ENCODE measurements at places on chromosomes 3 and 15.

GRCh38 chr3:181417748-181418147, 294.0 kb upstream of the SOX2 start:
- no peak for DNase-seq

- no peak for DNase-seq
Measured at GRCh38 chr15:65595960-65596359, 15.0 kb downstream of the INTS14 start.

DNA sequence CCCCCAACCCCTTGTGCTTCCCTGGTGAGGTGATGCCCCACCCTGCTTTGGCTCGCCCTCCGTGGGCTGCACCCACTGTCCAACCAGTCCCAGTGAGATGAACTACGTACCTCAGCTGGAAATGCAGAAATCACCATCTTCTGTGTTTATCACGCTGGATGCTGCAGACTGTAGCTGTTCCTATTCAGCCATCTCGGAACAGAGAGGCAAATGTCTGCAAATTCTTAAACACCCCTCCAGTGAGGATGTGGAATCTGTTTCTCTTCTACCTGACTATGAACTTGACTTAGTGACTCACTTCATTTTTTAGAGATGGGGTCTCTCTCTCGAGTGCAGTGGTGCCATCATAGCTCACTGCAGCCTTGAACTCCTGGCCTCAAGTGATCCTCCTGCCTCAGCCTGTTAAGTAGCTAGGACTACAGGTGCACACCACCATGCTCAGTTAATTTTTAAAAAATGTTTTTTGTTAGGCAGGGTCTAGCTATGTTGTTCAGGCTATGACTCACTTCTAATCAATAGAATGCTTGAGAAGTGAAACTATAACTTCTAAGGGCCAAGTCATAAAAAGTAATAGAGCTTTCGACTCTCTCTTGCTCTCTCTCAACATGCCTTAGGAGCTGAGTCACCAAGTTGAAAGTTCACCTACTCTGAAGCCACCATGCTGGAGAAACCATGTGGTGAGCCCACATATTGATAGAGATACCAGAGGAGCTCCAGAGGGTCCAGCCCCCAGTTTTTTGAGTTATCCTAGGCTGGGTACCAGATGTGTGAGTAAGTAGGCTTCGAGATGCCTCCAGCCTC, 11.5 kb upstream of the PARP14 start:
- DNase-seq, result no peak

DNA sequence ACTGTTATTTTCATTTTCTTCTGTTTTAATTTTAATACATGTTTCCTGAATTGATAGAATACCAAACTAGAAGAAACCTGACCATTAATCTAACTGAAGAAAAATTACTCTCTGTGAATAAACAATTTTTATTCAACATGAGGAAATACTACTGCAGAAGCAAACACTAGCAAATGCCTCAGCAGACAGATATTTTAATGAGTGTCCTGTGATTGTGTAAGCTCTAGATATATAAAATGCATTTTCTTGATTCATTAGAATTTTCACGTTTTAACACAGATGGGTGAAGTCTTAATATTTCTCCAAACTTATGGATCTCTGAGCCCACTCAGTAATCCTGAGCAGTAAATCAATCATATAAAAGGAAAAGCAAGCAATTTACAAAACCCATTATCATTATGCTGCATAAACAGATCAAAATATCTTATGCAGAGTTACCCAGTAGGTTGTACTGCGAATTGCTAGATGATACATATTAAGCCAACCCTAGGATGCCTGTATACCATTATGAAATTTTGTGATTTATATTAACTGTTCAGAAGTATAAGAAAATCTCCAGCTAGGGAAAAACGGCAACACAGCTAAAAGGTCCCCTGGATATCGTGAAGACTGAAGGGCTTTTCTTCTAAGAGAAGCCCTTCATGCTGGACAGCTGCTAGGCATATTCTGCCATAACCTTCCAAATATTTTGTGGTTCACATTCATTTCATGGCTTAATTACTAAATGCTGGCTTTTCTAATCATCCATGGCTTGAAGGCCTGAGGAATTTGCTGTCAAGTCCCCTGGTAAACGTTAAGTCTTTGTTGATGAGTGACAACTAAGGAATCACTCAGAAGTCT, 157.7 kb upstream of the TGFBR2 start:
- no peak for DNase-seq

DNA sequence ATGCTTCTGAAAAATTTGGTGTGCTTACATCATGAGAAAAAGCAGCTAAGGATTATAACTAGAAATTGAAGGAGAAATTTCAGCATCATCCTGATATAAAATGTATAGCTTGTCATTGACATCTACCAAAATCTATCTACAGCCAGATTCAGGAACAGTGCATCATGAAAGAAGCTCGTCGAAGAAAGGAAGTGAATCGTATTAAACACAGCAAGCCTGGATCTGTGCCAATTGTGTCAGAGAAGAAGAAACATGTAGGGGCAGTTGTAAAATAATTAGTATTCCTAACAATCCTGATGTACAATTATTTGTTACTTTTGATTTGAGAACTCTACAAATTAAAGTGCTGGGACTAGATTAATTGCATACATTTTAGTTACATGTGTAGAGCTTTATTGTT, 37.2 kb downstream of the AP4E1 start:
- no peak for DNase-seq

GRCh38 chr15:61227269-61227949, 1.7 kb downstream of the RORA start:
- DNase-seq, result no peak

GRCh38 chr3:16496008-16496407, 17.5 kb downstream of the RFTN1 start:
- no peak for DNase-seq

DNA sequence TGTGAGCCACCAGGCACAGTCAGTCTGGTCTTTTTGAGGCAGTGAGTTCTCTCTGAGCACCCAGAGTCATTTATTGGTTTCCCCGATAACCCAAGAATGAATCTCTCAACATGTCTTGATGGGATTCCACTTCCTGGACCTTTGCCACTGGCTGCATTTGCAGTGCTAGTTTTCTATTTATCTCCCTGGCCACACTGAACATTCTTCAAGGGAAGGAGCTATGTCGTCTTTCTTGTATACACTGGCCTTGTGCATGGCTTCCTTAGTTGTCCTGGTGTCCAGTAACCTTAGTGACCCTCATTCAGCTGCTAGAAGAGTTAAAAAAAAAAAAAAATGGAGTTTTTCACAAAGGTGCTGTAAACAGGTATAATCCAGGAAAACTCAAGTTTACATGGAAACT, 64.9 kb upstream of the CMTM7 start:
- no peak for DNase-seq

DNA sequence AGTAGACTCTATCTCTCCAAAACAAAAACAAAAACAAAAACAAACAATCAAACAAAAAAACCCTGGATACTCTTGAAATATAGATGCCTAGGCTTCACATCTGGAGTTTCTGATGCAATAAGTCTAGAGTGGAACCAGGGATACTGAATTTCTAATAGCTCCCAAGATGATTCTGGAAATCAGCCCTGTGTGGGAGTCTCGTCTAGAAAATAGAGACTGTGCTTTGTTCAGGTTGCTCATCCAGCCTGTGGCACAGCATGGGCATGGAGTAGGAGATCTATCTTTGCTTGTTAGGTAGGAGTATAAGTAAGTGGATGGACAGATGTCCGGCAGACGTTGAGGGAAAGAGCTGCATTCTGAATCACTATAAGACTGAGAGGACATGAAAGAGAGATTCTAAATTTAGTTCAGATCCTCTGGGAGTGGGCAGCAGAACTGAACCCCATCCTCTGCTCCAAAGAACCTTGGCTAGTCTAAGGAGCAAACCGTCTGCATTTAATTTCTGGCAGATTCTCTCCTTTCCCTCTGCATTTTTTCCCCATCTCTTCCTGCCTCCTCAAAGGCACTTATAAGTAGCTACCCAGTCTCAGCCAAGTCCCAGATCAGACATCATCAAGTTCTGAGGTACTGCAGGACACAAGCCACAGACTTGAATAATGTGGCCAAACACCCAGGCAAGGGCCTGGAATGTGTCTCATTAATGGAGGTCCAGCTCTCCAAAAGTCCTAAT, 92.6 kb upstream of the STRIT1 start:
- no peak for DNase-seq

GRCh38 chr3:69684309-69684961, 54.8 kb upstream of the MITF start:
- no peak for DNase-seq

GRCh38 chr3:74535281-74535680, 79.2 kb downstream of the CNTN3 start:
- no peak for DNase-seq

- no peak for DNase-seq
Measured at GRCh38 chr3:9837701-9838582, 5.9 kb downstream of the RPUSD3 start.

DNA sequence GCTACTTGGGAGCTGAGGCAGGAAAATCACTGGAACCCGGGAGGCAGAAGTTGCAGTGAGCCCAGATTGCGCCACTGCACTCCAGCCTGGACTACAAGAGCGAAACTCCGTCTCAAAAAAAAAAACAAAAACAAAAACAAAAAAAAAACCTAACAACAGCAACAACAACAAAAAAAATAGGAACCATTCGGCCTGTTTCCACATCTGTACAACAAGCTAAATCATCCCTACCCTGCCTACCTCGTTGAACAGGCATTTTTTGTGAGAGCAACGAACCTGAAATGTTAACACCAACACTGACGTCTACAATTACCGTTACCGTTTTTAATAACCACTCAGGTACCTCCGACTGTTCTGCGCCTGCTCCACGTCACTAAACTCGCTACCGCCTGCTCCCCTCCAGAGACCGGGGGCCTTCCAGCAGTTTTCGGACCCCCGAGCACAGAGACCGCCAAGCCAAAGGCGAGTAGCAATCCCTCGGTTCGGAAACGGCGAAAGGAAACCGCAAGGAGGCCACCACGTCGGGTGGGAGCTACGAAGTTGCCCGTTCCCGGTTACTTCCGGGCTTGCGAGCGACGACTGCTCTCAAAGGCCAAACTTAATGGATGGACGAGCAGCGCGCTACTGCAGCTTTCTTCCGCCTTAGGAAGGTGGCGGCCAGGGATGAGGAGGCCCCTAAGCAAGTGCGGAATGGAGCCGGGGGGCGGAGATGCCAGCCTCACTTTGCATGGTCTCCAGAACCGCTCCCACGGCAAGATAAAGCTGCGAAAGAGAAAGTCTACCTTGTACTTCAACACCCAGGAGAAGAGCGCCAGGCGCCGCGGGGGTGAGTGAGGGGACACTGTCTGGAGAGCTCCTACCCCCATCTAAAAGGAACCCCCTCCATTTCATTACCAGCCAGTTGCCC, at the start of the genes PIGB and PIGBOS1:
Gene PIGB (plus strand): TSS at position 635 of the 907 bp plus-strand sequence. CDS start 29 bp downstream, at position 664.
Gene PIGBOS1 (minus strand): TSS at position 536 of the 907 bp plus-strand sequence. CDS start 1,331 bp downstream, outside the sequence.
- DNase-seq, result peak; percentile 59

DNA sequence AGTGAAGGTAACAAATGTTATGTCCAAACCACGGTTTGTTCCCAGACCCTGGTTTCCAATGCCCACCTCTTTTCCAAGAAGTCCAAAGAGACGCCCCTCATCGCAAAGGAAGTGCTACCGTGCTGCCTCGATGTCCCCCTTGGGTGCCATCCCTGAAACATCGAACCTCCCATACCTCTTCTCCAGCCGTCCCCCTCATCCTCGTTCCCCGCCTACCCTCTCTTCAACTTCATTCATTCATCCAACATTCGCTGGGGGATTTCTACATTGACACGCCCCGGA, 467 bp downstream of the TIPIN start:
- DNase-seq, result no peak

DNA sequence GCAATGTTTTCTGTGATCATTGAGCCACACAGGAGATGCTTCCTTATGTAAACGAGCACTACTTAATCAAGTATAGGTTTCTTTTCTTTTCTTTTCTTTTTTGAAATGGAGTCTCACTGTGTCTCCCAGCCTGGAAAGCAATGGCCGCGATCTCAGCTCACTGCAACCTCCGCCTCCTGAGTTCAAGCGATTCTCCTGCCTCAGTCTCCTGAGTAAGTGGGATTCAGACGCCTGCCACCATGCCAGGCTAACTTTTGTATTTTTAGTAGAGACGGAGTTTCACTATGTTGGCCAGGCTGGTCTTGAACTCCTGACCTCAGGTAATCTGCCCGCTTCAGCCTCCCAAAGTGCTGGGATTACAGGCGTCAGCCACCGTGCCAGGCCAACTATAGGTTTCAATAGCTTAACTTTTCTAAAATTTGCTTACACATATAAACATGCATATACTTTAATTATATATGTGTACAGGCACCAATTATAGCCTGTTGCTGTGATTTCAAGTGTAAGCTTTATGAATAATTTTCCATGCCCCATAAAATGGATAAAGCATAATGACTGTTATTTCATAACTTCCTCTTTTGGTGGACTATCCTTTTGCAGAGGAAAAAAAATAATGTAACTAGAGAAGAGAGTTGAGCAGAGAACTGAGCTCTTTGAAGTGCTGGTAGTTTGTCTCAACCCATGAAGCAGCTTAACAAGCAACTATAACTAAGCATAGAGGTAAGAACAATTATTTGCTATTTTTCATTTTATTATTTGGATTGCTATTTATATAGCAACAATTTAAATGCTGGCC, 24.8 kb upstream of the MBNL1 start:
- no peak for DNase-seq

GRCh38 chr3:129184396-129184657, 631 bp upstream of the CNBP start:
- DNase-seq, result no peak

DNA sequence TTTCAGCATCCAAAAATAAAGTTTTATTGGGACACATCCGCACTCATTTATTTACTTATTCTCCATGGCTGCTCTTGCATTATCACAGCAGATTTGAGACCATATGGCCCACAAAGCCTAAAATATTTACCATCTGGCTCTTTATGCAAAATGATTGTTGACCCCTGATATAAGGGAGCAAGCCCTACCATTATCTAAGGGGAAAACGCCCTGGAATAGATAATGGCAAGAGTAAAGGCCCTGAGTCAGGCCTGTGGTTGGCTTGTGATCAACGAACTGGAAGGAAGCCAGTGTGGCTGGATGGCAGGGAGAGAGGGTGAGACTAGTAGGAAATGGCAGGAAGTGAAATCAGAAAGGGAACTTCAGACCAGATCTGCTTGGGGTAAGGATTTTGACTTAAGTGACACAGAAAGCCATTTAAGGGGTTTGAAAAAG, 24.6 kb upstream of the DMXL2 start:
- no peak for DNase-seq

DNA sequence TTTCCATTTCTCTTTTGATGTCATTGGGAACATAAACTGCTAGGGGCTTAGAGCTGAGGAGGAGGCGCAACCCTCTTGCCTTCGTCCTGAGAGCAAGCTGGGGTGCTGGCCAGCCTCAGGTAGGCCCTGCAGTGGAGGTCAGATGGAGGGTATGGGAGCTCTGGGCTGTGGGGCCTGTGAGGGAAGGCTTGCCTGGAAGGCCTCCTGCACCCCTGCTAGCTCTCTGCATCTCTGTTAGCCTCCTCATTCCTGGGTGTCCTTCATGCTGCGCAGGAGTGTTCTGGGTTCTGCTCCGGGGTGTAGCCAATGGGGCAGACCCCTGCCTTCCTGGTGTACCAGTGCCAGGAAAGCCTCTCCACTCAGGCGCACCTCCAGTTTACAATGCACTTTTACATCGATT, 11.8 kb downstream of the GP5 start:
- no peak for DNase-seq

DNA sequence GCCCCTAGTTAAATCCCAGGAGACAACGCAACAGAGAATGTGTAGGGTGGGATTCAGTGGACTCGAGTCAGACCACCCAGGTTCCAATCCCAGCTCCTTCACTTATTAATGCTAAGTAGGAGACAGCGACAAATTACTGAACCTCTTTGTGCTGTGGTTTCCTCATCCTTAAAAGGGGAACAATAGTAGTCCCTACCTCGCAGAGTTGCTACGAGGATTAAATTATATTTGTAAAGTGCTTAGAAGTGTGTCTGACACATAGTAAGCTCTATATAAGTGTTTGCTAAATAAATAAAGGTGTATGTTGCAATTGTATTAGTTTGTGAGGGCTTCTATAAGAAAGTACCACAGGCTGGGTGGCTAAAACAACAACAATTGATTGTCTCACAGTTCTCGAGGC, 58.0 kb upstream of the PPARG start:
- no peak for DNase-seq
